ENCODE measurements at places on chromosomes 3 and 15.

GRCh38 chr15:61794276-61794675 lies 266.0 kb downstream of the VPS13C start:
- no peak for DNase-seq

- no peak for DNase-seq
Measured at GRCh38 chr3:156818273-156818651, 7.9 kb upstream of the LEKR1 start.

GRCh38 chr15:52422001-52422400 lies 106.7 kb downstream of the MYO5A start:
- DNase-seq, result no peak

GRCh38 chr15:44656913-44657312 lies 6.5 kb downstream of the SPG11 start:
- DNase-seq, result no peak

DNA sequence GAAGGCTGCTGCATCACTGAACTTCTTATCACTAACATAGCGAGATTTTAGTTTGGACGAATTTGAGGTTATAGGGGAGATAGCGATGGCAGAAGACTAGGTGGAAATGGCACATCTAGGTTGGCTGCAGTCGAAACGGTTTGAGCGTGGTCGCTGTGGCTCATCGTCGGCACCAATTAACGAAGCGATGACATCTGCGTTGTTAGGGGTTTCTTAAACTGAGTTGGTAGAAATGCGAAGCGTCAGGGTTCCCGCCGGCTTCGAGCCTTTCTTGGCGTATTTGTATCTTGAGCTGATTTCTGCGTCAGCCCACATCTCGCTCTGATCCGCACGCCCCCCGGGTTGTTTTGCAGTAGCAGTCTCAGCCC lies 319 bp downstream of the LNP1 start:
- peak; percentile 87 for DNase-seq

- no peak for DNase-seq
Measured at GRCh38 chr15:31034152-31034551, 42.7 kb upstream of the MTMR10 start.

- no peak for DNase-seq
Measured at GRCh38 chr15:65960586-65960985, 91.3 kb downstream of the RAB11A start.

DNA sequence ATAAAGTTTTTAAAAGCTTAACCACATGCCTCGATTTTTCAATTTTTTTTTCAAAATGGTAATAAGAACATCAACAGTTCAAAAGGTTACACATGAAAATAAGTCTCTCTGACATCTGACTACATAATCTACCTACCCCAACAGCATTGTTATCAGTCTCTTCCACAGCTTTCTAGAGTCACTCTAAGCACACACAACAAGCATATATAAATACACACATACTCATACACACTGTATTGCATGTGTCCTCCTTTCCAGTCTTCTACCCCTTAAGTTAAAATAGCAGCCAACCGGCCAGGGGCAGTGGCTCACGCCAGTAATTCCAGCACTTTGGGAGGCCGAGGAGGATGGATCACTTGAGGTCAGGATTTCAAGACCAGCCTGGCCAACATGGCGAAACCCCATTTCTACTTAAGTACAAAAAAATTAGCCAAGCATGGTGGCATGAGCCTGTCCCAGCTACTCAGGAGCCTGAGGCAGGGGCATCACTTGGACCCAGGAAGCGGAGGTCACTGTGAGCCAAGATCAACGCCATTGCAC lies 12.2 kb downstream of the TBL1XR1 start:
- DNase-seq, result no peak

- peak; percentile 78 for DNase-seq
Measured at GRCh38 chr3:194632809-194633348, 340 bp downstream of the TMEM44 start.

- no peak for DNase-seq
Measured at GRCh38 chr3:47711596-47711995, 70.1 kb downstream of the SMARCC1 start.

DNA sequence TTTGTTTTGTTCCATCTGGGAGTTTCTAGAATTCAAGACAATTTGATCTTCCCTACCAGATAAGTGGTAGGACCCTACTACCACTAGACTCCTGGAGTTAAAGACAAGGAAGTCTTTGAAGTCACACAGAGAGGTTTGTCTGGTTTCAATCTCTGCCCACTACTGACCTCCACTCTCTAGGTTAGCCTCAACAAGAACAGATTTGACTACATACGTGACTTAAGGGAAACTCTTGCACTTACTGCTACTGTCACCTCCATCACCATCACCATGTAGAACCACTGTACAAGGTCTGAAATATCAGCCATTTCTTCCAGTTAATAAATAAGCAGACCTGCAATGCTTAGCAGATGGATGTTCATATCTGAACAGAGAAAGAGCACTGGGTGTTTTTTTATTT lies 148.3 kb upstream of the ARHGEF26 start:
- DNase-seq, result no peak

- DNase-seq, result peak; percentile 26
Measured at GRCh38 chr3:88742674-88743507, 364.5 kb upstream of the EPHA3 start.

DNA sequence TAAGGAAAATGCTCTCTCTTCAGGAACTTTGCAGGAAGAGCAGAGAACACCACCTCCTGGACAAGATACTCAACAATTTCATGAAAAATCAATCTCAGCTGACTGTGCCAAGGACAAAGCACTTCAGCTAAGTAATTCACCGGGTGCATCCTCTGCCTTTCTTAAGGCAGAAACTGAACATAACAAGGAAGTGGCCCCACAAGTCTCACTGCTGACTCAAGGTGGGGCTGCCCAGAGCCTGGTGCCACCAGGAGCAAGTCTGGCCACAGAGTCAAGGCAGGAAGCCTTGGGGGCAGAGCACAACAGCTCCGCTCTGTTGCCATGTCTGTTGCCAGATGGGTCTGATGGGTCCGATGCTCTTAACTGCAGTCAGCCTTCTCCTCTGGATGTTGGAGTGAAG lies 200.5 kb downstream of the AKAP13 start:
- no peak for DNase-seq

- DNase-seq, result no peak
Measured at GRCh38 chr3:110178965-110179364, 841.6 kb upstream of the DPPA4 start.

GRCh38 chr3:141825216-141826011 lies 51.0 kb upstream of the ATP1B3 start:
- DNase-seq, result no peak

GRCh38 chr3:50173685-50174516 lies 17.5 kb upstream of the GNAT1 start:
- no peak for DNase-seq

DNA sequence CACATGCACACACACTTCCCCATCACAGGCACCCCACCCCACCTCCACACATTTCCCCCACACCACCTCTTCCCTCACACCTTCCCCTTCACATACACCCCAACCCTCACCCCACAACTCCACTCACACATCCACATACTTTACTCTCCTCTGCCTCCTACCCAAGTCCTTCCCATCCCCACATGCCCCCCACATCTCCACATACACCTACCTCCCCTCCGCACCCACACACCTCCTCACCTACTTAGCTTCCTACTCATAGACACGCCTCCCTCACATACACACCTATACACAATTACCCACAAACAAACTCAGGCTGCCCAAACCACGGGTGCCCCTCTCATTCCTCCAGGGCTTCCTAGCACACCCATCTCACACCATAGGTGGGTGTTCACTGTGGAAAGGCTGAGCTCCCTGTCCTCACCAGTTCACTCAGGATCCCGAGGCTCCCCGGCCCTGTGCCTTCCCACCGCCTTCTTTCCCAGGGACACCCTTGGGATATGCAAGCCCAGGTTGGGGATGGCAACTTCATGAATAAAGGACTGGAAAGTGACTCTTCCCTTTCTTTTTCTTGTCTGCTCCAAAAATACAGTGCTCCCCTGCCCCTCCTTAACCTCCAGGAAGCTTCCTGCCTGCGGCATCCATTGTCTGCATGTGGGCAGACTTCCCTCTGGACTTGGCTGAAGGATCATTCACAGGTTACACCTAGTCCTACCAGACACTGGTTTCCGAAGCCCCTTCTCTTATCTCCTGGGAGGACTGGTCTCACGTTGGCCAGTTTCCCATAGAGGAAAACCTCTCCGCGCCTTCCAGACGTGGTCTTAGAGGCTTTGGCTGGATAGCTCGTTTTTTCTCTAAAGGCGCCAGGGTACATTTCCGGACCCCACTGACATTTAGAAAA lies 61.5 kb downstream of the SLCO2A1 start:
- DNase-seq, result no peak

GRCh38 chr15:66586155-66586976 lies 20.6 kb upstream of the LCTL start:
- peak; percentile 35 for DNase-seq

- no peak for DNase-seq
Measured at GRCh38 chr3:39067286-39067685, 15.5 kb downstream of the WDR48 start.

GRCh38 chr3:57078635-57079473 lies 18.4 kb downstream of the SPATA12 start:
- DNase-seq, result peak; percentile 44

DNA sequence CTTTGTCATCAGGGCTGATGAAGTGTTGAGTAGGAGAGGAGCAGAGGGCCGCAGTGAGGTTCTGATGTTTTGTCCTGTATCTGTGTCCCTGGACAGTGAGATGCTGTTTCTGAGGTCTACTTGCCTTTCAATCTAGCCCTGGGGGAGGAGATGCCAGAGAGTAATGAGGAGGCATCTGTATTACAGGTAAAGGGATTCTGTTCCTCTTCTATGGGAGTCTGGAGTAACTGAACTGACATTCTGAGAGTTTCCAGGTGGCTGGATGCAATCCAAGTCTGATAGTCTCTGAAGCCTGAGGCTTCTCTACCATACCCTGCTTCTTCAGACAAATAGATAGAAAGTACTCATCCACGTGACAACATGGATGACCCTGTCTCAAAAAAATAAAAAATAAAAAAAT lies 60.9 kb downstream of the IL12A start:
- no peak for DNase-seq

DNA sequence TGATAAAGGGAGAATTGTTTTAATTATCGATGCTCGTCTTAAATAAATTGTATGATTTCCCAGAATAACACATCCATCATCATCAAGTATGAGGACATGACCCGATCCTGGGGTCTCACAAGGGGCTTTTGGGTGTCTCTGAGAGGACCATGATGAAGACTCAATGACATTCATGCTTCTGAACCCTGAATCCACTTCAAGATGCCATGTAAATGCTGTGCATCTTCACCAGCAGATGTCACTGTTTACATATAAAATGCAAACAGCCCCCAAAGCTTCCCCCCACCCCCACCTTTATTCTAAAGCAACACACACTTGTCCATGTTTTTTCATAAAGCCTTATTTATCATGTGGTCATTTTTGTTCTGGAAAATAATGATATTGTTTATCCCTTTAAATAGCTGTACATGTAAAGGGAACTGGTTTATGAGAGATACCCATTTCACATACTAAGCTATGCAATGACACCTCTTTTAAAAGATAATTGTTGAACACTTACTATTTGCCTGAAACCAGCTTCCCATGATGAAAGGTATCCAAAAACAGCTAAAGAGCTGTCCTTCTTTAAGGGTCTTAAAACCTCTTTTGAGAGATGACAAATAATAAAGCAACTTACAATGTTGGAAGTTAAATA lies 69.7 kb upstream of the UBE3A start:
- peak; percentile 71 for DNase-seq

- no peak for DNase-seq
Measured at GRCh38 chr3:31495971-31496665, 36.6 kb upstream of the STT3B start.

- no peak for DNase-seq
Measured at GRCh38 chr3:139979991-139980390, 45.0 kb downstream of the CLSTN2 start.

DNA sequence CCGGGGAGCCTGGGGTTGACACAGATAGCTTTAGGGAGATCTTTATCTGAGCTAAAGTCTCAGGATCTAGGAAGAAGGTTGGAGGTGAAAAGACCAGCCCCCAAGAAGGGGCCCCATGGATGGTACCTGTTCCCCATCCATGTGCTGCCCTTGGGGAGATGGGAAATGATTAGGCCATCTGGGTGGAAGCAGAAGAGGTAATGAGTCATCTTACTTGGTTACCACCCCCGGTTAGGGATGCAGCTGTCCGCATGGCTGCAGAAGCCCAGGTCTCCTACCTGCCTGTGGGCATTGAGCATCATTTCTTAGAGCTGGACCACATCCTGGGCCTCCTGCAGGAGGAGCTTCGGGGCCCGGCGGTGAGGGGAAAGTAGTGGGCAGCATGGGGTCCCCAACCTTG lies 3.1 kb upstream of the CPLX3 start:
- peak; percentile 40 for DNase-seq

DNA sequence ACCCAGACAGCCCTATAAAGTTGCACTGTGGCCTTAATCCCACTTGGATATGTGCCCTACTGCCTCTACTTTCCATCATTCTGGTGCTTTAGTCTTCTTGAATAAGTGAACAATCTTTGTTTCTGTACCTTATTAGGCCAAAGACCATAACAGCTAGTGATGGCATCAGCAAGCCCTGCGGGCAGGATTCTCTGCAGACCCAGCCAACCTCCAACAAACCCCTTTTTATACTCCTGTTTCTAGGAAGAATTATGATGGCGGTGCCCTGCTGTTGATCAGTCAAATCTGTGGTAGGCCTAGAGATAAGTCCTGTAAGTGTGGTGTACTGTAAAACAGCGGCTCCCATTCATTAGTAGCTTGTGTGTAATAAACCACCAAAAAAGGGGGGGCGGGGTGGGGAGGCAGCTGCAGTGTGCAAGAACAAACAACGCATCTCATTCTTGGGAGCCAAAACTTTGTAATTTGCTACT lies 40.5 kb downstream of the SOX2 start:
- no peak for DNase-seq

DNA sequence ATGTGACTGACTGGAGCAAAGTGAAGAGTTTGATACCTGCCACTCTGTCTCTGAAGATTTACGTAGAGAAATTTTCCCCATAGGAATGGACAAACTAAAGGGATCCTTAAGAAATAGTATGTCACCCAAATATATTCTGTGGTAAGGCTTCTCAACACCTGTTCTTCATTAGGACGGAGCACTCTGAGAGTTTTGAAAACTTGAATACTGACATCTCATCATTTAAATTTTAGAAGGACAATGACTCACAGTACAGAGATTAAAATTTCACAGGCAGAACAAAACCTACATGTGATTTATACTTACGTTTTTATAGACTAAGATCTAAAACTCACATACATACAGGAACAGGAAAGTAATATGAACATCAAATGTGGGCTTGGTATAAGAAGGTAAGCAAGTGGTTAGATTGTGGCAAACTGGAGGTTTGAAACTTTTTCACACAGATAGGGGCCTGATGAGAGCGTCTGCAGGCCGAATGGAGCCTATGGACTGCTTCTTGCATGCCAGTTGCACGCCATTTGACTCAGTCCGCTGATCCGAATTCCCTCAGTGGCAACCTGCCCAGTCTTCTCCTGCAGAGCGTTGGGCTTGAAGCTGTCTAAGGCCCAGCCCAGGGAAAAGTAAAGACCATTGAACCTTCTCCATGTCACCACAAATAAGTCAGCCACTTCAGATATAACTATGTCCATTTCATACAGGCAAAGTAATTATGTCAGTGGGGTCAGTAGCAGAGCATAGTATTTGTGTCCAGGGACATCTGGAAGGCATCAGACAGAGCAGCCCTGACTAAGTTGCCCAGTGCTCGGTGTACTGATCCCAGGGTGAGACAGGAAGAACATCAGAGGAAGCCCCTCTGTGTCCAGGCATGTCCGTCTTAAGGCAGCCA lies 45.7 kb downstream of the ZBTB38 start:
- DNase-seq, result no peak
